Activated naive CD4-positive, alpha-beta T cell treated with anti-CD3 and anti-CD28 coated beads, Interleukin-2, amount 10 ng/mL, durations not matched to agents 7 days and 5 days (primary cell): ENCODE measurements at places on chromosomes 12 and 14.

DNA sequence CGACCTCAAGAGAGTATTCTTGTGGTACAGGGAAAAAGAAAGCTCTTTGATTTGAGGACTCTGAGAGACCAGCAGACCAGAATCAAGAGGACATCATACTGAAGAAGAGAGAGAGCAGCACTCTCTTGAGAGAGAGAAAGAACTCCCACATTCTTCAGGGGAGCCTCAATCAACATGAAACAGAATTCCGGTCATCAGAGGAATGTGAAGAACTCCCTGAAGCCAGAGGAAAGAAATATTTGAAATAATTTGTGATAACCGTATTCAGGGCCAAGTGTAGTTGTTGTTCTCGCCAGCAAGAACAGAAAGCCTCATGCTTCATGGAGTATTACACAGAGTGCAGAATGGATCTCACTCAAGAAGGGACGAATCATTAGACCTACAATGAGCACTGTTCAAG is 363.8 kb upstream of the TMEM132C start:
- DNase-seq = no peak

- no peak for DNase-seq
Measured at GRCh38 chr12:7601406-7601805, 64.3 kb downstream of the APOBEC1 start.

GRCh38 chr14:22118899-22119477 is 445.4 kb upstream of the OR4E1 start:
- no peak for DNase-seq

DNA sequence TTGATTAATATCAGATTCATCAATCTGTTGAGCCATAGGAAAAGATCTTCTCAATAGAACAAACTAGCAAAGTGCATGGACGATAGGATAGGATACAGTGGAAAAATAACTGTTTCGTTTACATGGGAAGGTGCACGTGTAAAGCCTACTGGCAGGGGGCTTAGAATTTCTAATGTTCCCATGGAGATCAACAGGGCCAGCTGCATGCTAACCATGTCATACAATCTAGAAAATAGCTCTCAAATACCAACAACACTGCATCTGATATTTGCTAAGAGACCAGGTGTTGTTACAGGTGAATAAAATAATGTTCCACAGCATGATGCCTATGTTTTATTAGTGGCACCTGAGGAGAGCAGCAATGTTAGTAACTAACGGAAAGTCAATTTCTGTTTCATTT is 72.5 kb downstream of the ACSS3 start:
- DNase-seq = no peak

DNA sequence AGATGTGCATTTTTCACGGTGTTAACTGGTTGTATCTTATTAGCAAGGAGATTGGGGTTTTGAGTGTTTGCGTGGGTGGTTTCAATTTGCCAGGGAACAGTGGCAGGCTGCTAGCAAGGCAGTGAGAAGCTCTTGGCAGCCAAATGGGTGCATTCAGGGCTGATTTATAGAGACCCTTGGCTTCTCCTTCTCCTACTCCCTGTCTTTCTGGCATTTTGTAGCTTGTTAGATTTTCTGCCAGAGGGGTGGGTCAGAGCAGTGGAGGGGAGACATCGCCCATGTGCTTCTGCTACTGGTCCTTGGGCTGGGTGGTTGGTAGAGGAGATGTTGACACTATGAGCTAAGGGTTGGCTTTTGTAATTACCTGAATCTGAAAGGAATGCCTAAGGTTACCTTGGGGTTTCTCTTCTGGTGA is 9.6 kb downstream of the CALM1 start:
- no peak for DNase-seq

- no peak for DNase-seq
Measured at GRCh38 chr12:30457621-30458289, 237.9 kb downstream of the IPO8 start.

DNA sequence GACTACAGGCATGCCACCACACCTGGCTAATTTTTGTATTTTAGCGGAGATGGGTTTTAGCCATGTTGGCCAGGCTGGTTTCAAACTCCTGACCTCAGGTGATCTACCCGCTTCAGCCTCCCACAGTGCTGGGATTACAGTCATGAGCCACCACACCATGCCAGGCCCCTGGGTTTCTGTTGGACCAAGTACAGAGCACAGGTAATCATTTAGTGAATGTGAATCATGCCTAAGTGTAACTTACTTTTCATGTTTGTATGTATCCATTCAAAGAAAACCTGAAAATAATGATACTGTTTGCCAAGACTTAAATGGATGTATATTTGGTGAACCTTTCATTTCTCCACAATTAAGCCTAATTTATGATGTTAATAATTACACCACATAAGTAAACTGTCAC is 65.9 kb downstream of the FGD6 start:
- DNase-seq = no peak

DNA sequence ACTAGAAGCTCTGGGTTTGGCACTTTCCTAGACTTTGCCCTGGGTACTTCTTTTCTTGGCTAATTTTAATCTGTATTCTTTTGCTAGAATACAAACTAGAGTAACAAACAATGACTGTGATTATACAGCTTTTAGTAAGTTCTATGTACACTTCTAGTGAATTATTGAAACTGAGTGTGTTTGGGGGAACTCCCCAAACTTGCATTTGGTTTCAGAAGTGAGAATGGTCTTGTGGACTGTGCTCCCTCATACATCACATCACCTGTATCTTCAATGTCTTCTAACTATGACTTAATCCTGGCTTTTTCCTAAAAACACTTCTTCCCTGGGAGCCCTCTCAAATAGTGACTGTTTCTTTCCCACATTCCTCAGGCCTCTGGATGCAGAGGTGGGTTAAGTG is 23.6 kb upstream of the SSTR1 start:
- DNase-seq = no peak

DNA sequence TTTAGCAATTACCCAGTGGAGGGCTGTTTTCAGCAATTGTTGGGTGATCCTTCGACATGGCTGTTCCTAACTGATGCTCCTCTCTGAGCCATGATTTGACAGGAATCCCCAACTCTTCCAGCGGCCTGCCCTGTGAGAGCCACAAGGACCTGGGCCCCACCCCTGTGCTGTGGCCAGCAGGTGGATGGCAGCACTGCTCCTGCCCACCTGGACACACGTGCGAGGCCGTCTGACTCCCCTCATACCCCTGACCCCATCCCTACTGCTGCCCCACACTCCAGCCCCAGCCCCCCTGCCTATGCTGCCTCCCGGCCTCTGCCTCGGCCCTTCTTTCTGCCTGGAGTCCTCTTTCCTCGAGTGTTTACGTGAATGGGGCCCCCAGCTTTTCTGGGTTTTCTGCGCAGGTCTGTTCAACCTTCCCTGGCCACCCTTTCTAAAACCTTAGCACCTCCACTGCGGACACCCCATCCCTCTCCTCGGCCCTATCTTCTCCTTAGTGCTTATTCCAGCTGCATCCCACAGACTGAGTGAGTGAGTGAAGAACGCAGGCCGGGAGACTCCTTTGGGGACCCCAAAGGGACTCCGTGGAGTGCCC is 111.4 kb downstream of the DICER1 start:
- no peak for DNase-seq

DNA sequence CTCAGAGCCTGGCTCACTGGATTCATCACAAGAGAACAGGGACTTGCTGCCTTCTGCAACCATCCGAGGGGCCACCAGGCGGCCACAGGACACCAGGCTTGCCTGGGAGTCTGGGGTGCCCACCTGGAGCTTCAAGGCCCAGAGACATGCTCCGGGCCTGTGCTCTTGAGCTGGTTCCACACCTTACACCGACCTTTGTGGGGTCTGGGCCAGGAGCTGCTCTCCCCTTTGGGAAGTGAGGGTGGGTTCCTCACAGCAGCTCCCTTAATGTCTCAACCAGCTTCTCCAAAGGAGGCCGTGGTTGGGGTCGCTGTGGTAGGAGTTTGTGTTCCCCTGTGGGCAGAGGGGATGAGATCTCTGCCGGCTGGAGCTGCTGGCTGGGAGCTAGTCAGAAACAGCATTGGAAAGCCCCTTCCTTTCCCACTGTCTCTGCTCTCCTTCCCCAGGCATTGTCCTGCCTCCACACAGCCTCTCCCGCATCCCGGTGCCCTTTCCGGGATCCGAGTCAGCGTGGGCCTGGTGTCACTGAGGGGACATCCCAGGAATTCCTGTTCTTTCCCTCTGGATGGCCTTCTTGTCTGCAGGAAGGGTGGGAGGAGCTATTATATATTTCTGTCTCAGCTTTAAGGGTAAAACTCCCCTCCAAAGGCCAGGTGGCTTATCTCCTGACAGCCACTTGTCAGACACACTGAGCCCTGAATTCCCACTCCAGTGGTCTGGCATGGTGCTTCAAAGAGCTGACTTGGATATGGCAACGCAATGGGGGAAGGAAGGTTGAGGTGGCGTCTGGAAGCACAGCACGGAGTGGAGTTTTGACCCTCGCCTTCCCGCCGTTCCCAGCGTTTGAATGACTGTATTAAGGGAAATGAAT is 5.1 kb upstream of the PAPLN start:
- no peak for DNase-seq

GRCh38 chr12:71581206-71581605 is 82.4 kb downstream of the ZFC3H1 start:
- no peak for DNase-seq

DNA sequence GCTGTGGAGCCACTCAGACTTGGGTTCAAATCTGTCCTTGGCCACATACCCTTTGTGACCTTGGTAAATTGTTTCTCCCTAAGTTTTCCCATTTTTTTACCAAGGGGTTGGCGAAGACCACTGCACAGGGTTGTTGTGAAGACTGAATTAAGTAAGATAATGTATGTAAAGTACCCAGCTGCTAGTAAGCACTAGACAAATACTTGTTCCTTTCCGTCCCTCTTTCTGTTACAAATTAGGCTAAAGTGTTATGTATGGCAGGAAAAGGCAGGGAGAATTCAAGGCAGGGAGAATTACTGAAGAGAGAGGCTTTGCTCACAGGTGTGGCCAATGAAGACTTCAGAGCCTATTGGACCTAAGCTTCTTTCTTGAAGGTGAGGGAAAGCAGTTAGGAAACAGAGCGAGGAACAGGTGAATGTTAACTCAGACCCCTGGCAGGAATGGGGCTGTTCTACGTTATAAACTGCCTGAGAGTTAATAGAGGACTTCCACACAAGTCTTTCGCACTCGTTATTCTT is 25.9 kb downstream of the ABHD12B start:
- no peak for DNase-seq

DNA sequence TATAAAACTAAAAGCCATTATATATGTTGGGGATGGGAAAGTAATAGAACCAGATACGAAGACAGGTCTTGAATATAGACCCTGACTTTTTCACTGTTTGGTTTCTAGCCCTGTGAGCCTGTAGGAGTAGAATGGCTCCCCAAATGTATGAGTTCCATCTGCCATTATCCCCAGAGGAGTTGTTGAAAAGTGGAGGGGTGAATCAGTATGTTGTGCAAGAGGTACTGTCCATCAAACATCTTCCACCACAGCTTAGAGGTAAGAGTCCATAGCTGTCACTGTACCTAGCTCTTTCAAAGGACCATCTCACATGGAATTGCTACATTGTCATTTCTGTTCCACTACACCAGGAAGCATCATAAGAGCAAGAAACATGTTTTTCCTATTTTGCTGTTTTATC is 1.1 kb downstream of the NCAPD2 start:
- no peak for DNase-seq

DNA sequence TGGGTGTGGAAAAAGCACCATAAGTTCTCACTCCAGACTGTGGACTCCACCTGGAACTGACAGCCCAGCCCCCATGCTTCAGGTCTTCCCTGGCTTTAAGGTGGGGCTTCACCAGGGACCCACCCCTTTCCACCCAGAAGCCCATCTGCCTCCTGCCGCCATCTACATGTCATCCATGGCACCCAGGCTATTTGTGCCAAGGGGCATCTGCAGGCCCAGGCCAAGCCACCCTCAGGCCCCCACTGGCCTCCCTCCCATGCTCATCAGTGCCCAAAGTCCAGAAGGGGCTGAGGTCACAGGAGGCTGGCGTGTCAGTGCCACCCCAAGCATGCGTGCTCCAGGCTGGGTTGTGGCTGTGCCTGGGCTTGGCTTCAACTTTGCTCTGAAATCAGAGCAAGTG is 212.2 kb upstream of the DIO3 start:
- no peak for DNase-seq

DNA sequence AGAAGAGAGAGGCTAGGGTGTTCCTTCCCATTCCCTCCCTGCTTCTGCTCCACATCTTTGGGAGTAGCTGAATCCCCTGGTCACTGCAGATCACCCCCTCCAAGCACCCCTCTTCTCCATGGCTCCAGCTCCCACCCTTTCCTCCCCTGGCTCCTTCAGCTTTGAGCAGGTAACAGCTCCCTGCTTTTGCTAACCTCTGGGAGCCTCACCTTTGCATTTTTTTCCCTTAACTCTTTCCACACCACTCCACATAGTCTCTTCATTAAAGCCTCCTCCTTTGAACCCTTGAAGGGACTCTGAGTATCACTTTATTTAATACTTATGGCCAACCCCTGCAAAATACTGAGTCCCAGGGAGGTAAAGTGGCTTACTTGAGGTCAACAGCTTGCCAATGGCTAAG is 25.7 kb upstream of the SERPINA6 start:
- DNase-seq = no peak

DNA sequence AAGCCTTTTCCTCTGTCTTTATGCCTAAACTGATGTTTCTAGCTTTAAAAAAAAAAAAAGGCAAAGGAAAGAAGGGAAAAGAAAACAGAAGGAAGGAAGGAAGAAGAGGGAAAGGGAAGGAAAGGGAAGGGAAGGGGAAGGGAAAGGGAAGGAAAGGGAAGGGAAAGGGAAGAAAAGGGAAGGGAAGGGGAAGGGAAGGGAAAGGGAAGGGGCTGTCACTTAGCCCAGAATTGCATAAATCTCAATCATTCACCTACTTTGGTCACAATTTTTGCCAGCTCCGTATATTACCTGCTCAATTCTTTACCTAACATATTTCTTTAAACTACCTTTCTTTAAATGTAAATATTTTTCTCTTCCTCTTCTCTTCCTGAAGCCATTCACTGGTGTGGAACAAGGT is 26.8 kb downstream of the CIT start:
- DNase-seq = no peak

DNA sequence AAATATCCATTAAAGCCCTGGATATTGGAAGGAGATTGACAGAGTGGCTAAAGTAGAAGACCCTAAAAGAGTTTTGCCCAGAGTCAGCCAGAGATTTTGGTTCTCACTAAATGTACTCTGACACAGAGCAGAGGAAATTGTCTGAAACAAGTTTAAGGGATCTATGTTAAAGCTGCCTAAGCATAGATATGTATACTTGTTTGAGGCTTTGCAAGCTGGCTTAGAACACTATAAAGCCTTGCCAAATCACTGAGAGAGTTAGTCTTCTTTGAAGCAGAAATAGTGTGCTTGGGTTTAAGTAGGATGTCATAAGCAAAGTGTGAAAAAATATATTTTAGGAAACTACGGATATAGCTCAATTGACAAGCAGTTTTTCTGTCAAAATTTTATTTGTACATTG is 653.5 kb downstream of the FSCB start:
- DNase-seq = no peak

GRCh38 chr14:51849097-51849496 is 11.3 kb upstream of the GNG2 start:
- DNase-seq = peak; percentile 29

GRCh38 chr14:32018391-32019092 is 58.6 kb upstream of the ARHGAP5 start:
- DNase-seq = no peak

- no peak for DNase-seq
Measured at GRCh38 chr14:73777420-73777819, 63.2 kb upstream of the PNMA1 start.
